ENCODE measurements at places on chromosomes 13 and 19.

DNA sequence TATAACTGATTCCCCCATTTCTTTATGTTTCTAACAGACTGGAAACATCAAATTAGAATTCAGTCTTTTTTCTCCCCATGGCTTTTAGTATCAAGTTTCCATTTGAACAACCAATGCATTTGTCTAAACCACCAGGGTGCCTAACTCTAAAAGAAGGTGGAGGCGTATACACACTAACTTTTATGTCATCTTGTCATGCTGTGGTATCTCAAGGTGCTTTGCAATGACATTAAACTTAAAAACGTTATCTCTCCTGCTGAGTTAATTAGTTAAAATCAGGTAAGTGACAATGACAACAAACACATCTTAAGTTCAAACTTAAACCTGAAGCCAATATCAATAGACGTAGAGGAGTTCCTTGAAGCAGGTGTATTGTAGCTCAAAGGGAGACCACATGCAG is 1001.7 kb downstream of the PCDH17 start:
- no peak overlapping the region for H3K4me3 ChIP-seq
- no peaks in the 10 kb centered on the region for H3K36me3 ChIP-seq
- no peaks in the 10 kb centered on the region for H3K27me3 ChIP-seq
- DNase-seq, result no peak
- H3K4me1 ChIP-seq, result no peaks in the 10 kb centered on the region

DNA sequence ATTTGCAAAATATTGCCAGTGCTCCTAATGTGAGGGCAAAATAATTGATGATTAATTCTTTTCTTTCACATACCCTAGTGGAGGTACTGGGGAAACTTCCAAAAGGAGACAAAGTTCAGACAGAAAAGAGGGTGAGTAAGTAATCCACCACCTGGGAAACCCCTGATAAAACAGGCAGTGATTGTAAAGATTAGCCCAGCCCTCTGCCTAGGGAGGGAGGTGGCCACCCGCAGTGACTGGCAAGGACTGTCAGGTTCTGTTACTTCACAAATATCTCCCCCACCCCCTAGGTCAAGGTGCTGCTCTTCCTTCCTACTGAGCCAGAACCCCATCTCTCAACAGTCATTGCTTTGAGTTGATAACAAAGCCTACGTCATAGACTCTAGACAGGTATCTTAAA is 239.7 kb downstream of the DNAJC15 start:
- H3K4me3 ChIP-seq, result no peak overlapping the region
- no peak overlapping the region for H3K27ac ChIP-seq
- no peaks in the 10 kb centered on the region for H3K27me3 ChIP-seq
- DNase-seq, result no peak
- H3K4me1 ChIP-seq, result no peaks in the 10 kb centered on the region

GRCh38 chr13:69450245-69450644 is 657.4 kb upstream of the ATXN8OS start:
- no peaks in the 10 kb centered on the region for H3K27me3 ChIP-seq
- H3K36me3 ChIP-seq, result no peaks in the 10 kb centered on the region
- no peak overlapping the region for H3K4me3 ChIP-seq
- DNase-seq, result no peak
- H3K4me1 ChIP-seq, result no peaks in the 10 kb centered on the region

DNA sequence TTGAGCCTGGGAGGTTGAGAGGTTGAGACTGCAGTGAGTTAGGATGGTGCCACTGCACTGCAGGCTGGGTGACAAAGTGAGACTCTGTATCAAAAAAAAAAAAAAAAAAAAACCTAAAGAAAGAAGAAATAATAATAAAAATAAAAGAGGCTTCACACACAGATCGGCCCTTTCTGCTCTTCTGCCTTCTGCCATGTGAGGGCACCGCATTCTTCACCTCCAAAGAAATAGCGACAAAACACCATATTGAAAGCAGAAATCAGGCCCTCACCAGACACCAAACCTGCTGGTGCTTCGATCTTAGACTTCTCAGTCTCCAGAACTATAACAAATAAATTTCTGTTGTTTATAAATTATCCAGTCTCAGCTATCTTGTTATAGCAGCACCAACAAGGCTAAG is 3.0 kb downstream of the ZNF649 start:
- no peak overlapping the region for H3K4me3 ChIP-seq
- H3K27me3 ChIP-seq, result no peaks in the 10 kb centered on the region
- no peaks in the 10 kb centered on the region for H3K36me3 ChIP-seq
- peaks cover 10% of the 10 kb centered on the region for H3K4me1 ChIP-seq

DNA sequence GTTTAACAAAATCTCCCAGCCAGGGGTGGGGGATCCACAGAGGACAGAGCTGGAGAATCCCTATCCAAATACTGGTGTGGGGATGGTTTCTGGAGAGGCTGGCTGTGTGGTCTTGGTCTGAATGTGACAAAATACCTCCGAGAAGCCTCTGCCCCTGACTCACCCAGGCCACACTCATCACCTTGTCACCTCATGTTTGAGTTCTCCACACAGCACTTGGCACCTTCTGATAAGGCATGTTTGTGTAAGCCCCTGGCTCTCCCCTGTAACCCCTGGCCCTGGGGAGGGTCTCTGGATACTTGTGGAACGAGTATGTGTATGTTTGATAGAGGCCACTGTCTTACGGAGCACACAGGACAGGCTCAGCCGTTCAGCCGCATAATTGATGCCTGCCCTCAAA is 14.7 kb downstream of the TECR start:
- H3K4me3 ChIP-seq, result no peak overlapping the region
- no peak for DNase-seq
- no peaks in the 10 kb centered on the region for H3K27me3 ChIP-seq

GRCh38 chr13:20583803-20584293 is 16.9 kb downstream of the IFT88 start:
- DNase-seq, result no peak
- no peak overlapping the region for H3K4me3 ChIP-seq
- H3K27ac ChIP-seq, result no peak overlapping the region
- no peaks in the 10 kb centered on the region for H3K4me1 ChIP-seq
- H3K36me3 ChIP-seq, result no peaks in the 10 kb centered on the region
